ENCODE measurements at places on chromosomes 16 and 17.

- no peak for DNase-seq
These were observed 132.5 kb downstream of the CNTNAP4 start for GRCh38 chr16:76409706-76410105.

DNA sequence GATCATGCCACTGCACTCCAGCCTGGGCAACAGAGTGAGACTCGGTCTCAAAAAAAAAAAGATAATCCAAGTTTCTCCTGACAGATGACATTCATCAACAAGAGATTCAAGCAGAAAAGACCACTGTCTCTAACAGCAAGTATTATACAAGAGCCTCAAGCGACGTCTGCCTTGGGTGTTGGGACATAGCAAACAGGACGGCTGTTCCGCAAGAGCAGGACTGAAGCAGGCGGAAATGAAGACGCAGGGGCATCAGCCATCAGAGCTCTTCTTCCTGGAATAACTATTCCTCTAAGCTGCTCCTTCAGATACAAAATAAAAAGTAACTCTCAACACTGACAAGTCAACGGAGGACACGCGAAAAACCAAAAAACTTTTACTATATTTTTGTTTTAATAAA is 54.0 kb downstream of the ANKRD11 start:
- DNase-seq, result no peak

- DNase-seq, result no peak
These were observed 15.2 kb downstream of the LGALS9 start for GRCh38 chr17:27646232-27646631.

DNA sequence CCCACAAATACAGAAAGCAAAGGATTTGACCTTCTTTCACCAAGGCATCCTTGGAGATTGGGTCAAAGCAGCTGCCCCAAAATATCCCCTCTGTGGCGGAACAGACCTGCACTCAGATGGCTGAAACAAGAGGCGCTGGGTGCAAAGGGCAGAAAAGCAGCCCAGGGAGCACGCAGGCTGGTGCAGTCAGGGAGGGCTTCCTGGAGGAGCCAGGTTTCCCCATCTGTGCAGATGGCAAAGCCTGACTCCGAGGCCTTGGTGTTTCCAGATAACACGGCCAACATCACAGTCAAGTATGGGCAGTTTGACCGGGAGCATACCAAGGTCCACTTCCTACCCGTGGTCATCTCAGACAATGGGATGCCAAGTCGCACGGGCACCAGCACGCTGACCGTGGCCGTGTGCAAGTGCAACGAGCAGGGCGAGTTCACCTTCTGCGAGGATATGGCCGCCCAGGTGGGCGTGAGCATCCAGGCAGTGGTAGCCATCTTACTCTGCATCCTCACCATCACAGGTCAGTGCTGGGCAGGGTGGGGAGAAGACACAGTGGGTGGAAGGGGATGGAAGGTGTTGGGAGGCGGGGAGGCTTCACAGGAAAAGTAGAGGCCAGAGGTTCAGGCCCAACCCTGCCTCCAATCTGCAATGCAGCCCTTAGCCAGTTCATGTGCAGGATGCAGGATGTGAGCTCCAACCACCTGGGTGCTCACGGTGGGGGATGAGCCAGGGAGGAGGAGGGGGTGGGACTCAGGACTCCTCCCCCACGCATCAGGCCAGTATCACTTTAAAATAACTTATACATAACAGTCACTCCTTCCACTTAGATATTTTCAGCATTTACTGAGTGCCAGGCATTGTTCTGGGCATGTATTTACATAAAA is 26.4 kb upstream of the BEAN1 start:
- DNase-seq, result no peak

DNA sequence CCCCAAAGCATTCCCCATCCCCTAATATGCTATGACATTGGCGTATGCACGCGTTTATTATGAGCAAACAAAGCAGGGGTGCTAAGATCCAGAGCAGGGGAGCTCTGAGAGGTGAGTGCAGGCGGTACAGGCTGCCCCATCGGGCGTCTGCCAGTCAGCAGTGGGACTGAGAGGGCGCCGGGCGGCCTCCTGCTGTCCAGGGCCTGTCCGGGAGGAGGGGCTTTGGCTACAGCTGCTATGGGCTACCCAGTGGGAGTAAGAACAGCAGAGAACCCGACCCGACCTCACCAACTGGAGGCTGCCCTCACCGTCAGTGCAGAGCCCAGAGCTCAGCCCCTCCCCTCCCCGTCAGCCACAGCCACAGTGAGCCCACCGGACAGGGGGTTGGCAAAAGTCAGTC is 18.5 kb upstream of the AATK start:
- no peak for DNase-seq

GRCh38 chr16:24062270-24062817 is 193.8 kb upstream of the CACNG3 start:
- no peak for DNase-seq

GRCh38 chr16:17334096-17334495 is 136.7 kb downstream of the XYLT1 start:
- no peak for DNase-seq

DNA sequence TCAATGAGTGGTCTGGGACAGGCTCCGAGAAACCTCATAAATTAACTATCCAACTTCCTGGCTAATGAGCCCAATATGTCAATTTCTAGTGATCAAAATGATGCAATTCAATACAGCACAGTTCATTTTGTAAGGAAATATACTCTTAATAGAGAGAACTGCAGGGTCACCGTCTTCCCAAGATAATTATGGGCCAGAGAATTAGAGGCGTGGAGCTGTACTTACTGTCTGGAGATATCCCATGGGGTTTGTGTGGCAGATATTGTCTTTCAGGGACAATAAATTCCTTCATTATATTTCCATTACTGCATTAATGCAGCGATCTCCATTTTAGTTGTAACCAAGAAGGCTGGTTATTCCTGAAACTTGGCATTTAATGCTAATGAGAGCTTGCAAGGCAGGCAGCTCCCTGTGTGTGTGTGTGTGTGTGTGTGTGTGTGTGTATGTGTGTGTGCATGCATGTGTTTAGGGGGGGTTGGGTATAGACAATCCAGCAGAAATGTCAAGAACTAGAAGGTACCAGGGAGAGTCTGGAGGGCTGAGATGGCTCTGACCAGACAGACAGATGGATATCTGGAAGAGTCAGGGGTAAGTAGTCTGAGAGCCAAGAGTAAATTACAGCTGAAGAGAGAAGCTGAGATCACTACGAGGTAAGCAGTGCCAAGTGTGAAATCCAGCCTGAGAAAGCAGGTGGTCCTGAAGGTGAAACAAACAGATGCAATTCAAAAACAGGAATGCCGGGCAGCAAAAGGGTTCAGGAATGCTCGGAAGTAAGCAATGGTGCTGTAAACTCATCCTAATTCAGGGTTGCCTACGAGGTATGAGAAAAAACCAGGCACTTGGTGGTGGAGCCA is 393.0 kb downstream of the CA10 start:
- DNase-seq, result no peak
